Activated CD4-positive, CD25-positive, alpha-beta regulatory T cell treated with anti-CD3 and anti-CD28 coated beads, Interleukin-2, amount 50 U/mL, for 16 hours (primary cell): ENCODE measurements at places on chromosomes 12 and 14.

- no peak for DNase-seq
Measured at GRCh38 chr12:128872303-128872702, 19.0 kb downstream of the GLT1D1 start.

DNA sequence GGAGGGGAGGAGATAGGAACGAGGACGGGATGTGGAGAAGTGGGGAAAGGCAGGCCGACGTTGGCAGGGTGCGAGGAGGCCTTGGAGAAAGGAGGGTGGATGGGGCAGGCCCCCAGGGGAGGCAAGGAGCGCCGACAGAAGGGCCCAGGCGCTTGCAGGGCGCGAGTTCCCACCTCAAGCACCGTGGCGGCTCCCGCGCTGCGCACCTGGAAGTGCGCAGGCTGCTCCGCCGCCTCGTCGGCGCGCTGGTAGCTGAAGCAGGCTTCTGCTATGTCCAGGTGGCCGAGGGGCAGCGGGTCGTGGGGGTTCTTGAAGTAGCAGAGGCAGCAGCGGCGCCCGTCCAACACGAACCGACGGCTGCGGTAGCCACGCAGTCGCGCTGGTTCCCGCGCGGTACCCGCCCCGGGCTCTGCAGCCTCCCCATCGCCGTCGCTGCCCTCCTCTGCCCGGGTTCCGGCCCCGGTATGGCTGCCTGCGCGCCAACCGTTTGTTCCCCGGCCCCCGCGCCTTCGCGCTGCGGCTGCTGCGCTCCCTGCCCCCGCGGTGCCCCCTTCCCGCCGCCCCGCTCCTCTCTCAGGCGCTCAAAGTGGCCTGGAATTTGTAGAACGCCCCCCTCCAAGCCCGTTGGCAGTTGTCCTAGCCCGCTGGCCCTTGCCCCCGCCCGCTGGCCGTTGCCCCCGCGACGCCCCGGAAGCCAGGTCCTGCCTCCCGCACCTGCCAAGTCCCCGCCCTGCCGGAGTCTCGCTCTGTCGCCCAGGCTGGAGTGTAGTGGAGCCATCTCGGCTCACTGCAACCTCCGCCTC is 1.1 kb upstream of the ACTR6 start:
- DNase-seq, result peak; percentile 57

GRCh38 chr12:71746974-71747611 is 7.6 kb upstream of the RAB21 start:
- peak; percentile 22 for DNase-seq

DNA sequence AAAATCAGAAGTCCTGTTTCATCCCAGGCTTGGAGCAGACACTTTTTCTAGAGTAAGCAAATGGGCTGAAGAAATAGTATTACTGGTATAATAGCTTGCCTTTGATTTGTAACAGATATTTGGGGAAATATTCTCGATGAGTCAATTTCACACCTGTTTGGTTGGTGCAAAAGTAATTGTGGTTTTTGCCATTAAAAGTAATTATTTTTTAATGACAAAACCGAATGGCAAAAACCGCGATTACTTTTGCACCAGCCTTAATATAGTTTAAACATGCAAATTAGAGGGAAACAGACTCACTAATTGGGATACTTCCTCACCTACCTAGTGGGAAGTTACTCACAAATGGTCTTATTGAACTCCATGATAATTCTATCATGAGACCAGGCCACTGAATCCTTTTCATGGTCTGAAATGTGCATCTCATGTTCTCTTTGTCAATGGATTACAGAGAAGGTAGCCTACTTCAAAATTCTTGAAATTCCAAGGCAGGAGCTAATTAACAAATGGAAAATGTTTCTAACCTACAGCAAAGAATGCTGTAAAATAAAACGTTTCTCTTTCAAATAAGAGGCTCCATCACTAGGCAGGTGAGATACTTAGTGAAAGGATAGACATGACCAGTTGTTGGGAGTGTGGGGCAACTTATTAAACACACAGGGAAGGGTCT is 391.3 kb downstream of the EMP1 start:
- no peak for DNase-seq
